ENCODE measurements at places on chromosomes 11 and 22. TPM values are rescaled to one million over a fixed set of nuclear protein-coding genes. Genes with fewer than 3 reads are reported as not detected.

Gene CBLIF
- not detected for total RNA-seq

Gene UCP3
- 2.2 TPM for total RNA-seq

Gene APOL5
- total RNA-seq = not detected

Gene YPEL1
- total RNA-seq = 0.48 TPM

Gene ACRV1
- 0.16 TPM for total RNA-seq

Gene ARHGAP32
- 9.0 TPM for total RNA-seq

Gene KIAA1671
- total RNA-seq = 8.1 TPM

Gene KCTD14
- not detected for total RNA-seq

Gene C1QTNF4
- not detected for total RNA-seq

Gene KRTAP5-11
- not detected for total RNA-seq

Gene CCDC88B
- 4.1 TPM for total RNA-seq

Gene TH
- total RNA-seq = not detected

Data from A375 (cell line).